GM06990 (cell line): ENCODE measurements at places on chromosomes 7 and 10.
A peak's percentile ranks its signal among the peaks of the same experiment; 100 is the strongest.

- DNase-seq: no peak
These were observed 315.3 kb downstream of the LHFPL3 start for GRCh38 chr7:104643587-104644217.

GRCh38 chr7:1665549-1666316 is 4.3 kb upstream of the ELFN1 start:
- no peak for DNase-seq

GRCh38 chr10:102660888-102661657 is 16.8 kb downstream of the TRIM8 start:
- DNase-seq: peak; percentile 90

DNA sequence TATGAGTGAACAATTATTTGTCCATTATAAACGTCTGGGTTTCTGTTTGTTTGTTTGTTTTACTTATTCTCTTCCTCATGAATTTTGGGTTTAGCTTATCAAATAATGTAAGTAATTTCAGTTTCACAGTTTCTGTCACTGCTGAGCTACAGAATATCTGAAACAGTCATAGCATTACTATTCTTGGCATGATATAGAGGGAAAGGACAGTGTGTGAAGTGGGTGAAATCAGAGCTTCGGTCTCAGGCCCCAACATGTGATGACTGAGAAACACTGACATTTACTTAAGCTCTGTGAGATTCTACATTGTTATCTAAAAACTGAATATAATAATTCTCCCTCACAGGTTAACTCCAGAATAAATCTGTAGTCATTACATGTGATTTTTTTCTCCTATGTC is 8.8 kb upstream of the OR6V1 start:
- peak; percentile 5 for DNase-seq

DNA sequence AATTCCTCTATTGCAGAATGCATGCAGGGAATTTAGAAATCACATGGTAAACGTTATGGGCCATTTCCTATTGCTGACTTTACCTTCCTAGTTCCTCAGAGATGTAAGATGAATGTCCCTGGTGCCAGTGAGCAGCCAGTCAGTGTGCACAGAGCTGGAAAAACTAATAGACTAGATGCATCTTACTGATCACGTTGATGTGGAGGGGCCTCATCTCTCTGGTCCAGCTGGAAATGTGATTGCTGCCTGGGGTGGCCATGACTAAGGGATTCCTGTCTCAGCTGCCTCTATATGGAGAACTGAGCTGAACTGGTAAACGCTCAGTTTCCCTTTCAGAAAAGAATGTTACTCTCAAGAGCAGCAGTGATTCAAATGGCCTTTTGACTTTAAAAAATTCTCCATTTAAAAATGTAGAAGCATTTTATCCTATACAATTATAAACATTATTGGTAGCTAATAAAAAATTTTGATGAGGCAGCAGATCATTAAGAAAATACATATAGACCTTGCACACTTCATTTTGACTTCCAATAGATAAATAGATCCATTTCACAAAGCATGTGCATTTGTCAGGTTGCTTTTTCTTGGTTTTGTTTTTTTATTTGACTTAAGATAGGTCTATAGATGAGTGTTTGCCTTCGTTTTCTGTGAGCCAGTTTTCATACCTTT is 80.5 kb upstream of the INSYN2A start:
- no peak for DNase-seq

DNA sequence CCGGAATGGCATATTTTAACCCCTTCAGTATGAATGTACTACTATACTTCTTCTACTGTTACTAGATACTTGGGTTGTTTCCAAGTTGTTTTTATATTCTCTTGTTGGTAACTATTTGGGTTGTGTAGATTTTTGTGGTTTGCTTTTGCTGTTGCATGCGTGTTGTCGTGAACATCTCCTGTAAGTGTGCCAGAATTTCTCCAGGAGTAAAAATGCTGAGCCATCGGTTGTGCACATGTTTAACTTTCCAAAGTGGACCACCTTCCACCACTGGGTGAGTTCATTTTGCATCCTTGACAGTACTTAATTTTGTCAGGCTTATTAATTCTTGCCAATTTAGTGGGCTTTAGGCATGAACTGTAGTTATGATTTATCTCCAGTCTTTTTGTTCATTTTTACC is 47.9 kb downstream of the CSGALNACT2 start:
- no peak for DNase-seq

- DNase-seq: no peak
These were observed 47.2 kb upstream of the ZRANB1 start for GRCh38 chr10:124894569-124895215.

DNA sequence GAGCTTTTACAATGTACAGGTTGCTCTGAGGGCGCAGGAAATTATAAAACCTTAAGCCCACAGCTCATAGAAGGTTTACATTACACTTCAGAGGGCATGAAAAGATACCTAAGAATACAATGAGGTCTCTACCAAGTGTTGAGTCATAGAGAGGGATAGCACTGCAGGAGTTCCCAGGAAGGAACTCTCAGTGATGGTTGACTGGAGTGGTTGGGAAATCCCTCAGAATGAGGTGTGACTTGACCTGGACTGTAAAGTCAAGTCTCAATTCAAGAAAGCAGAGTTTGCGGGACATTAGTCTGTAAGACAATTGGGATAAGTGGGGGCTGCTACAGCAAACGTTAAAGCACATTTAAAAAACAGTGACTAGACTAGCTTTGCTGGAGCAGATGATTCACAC is 21.9 kb downstream of the TNKS2 start:
- DNase-seq: no peak

DNA sequence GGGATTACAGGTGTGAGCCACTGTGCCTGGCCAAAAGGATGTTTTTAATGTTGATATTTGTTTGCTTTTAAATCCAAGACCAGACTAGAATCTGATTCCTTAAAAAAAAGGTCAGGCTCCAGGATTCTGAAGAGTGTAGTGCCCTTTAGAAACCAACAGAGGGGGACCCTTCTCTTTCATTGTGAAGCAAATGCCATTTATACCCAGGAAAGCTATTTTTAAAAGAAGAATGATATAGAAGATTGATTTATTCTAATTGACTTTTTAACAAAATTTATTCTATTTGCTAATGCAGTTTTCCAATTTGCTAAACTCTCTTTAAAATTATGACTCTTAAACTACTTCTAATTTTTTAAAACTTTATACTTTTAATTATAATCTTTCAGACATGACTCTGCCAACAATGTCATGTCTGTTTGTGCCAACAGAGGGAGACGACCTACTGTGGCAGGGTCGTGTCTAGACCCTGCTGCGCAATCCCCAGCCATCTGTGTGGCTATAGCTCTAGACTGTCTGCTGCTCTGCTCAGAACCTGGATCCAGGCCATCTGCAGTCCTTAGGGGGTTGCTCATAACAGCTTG is 201.0 kb upstream of the IMMP2L start:
- DNase-seq: no peak

GRCh38 chr7:111368381-111369065 is 193.8 kb downstream of the IMMP2L start:
- DNase-seq: no peak

DNA sequence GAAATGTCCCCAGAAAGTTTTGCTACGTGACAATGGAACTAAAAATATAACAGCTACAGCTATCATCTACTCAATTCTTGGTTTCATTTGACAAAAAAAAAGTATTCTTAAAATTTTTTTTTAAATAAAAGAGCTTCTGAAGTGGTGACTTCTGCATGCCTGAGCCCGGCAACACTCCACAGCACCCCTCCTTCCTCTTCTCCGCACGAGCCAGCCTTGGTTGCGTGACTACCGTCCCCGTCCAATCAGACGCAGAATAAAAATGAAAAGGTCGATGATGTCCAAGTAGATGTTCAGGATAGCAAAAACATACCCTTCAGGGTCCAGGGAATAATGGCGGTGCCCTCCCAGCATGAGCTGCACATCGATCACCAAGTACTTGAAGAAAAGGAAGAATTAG is 34.5 kb upstream of the GATAD1 start:
- no peak for DNase-seq

GRCh38 chr7:1164436-1164835 is 4.4 kb upstream of the ZFAND2A start:
- DNase-seq: no peak

DNA sequence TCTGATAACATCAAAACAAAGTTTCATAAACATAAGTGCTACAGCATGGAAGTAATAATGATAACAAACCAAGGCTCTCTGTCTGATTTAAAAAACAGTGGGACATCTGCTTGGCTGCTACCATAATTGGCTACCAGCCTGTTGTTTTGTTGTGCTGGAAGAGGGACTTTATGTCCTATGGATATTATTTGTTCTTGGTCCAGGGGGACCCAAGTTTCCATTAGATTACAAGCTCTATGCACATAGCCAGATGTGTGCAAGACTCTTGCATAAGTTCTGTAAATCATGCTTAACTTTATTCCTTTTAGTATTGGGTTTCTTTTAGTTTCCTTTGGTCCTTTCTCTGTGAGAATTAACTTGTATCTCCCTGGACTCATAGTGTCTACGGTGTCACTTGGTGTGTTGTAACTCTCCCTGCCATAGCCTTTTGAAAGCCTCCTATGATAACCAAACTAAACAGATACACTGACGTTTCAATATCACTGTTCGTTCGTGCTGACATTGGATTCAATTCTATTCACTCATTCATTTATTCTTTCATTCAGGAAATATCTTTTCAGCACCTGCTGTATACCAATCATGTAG is 41.4 kb upstream of the CD36 start:
- no peak for DNase-seq

- no peak for DNase-seq
These were observed 194.0 kb downstream of the DOCK4 start for GRCh38 chr7:112012242-112012641.

GRCh38 chr7:109890622-109891021 is 1200.3 kb upstream of the LRRN3 start:
- no peak for DNase-seq

DNA sequence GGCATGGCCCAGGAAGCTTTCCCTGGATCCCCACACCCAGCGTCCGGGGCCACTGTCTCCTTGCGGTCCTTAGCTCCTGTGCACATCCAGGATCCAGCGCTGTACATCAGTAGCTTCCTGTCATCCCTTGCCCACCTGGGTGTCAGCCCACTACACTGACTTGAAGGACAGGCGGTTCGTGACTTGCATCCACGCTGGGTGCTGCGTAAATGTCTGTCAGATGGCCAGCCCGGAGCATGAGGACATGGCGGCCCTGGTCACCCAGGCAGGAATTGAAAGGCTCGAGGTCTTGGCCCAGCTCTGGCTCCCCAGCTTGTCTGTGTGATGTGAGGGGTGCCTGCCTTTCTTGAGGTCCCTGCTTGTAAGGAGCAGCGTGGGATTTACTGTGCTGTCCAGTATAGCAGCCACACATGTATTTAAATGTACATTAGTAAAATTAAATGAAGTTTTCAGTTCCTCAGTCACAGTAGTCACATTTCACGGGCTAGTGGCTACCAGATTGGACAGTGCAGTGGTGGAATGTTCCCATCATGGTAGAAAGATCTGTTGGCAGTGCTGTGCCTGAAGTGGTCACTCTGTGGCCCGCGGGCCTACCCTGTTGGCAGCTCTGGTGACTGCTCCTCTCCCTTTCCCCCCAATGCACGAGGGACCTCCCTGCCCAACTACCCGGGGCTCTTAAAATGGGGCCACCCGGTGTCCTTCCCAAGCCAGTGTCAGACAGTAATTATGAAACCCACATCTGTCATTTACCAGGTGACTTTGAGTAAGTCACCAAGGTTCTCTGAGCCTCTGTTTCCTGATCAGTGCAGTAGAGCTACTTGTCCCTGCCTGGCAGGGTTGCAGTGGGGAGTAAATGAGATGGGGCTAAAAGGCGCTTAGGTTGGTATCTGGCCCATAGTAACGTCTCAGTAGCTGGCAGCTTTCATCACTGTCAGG is 97.8 kb upstream of the PPIF start:
- peak; percentile 83 for DNase-seq

GRCh38 chr7:132677918-132678317 is 101.6 kb upstream of the PLXNA4 start:
- DNase-seq: no peak

DNA sequence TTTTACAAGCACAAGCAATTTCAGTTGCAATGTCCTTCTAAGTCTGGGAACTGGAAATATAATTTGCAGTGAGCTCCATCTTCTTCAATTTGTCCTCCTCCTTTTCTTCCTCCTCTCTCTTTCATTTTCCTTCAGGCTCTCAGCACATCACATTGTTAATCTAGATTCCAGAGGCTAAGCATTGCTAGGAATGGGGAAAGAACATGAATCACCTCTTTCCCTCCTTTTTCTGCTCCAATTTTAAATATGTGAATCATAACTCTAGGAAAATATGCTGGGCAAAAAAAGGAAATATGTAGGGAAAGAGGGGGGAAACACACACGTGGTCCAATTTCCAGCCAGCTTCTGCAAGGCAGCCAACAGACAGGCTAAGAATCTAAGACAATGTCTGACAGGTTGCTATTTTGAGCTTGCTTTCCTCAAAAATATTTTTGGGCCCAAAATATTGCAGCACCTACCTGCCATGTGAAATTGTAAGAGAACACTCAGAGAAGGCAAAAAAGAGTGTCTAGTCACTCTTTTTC is 72.7 kb upstream of the NUPR2 start:
- DNase-seq: no peak

DNA sequence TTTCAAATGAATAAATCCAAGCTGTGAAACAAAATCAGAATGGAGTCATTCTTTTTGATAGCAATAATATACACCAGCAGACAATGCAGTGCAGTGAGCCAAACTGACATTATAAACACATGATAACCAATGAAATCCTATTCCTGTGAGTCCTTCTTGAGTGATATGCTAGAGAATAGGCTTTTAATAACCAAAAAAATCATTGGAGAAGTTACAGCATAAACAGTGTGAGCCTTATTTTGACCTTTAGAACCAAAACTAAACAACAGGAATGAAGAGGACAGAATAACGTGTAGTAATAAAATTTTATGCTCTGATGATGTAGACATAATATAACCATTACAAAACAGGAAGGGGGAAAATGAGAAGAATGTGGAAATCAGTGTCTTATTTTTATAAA is 8.7 kb downstream of the HUS1 start:
- DNase-seq: no peak

DNA sequence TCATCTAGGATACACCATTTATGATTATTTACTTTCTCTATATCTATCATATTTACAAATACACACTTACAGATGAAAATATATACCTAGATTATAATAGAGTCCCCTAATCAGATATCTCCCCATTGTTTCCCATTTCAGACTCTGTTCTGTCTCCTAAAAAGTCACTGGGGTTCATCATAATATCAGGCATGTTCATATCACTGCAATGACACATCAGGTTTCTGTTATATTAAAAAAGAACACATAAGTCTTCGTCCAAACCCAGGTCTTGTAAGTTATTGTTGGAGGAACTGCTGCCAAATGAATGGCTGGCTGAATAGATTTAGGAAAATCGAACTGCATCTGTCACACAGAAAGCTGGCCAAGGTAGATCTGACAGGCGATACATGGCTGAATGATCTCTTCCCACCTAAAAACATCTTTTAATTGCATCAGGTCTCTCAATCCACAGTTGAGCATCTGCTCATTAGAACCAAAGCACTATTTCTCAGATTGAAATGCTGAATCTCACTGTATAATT is 178.7 kb downstream of the CACNA2D1 start:
- no peak for DNase-seq

- DNase-seq: no peak
These were observed 21.9 kb upstream of the CAMK1D start for GRCh38 chr10:12327476-12327875.
